ENCODE measurements at places on chromosomes 1 and 21.

DNA sequence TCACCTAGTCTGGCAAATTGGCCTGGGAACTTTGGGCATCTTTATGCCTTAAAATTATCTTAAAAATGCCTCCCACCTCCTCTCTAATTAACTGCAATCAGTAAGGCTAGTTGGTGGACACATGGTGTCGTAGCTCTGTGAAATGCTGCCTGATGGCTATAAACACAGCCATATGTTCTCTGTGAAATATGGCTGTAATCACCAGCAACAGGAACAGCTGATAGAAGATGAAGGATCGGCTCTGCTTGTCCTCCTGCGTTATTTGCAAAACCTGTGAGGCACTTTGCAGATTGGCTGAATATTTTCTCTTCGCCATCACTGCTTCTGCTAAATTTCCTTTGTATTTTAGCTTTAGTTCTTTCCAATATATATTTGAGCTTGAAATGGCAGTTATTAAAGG lies 419.6 kb downstream of the RWDD3 start:
- DNase-seq, result no peak

GRCh38 chr1:192758492-192758891 lies 50.3 kb upstream of the RGS2 start:
- DNase-seq, result no peak

DNA sequence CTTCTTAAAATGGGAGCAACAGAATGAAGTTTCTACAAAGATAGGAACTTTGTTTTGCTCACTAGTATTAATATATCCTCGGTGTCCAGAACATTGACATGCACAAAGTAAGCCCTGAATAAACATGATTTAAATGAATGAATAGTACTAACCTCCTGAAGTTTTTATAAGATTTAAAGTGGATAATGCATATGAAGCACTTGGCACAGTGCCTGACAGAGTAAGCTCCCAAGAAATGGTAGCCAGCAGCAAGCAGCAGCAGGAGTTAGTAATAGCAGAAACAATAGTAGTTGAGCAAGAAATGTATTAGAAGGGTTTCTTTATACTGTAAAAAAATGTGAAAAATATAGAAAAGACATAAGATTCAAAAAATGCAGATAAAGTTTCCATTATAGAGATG lies 258.1 kb upstream of the C1orf87 start:
- no peak for DNase-seq

DNA sequence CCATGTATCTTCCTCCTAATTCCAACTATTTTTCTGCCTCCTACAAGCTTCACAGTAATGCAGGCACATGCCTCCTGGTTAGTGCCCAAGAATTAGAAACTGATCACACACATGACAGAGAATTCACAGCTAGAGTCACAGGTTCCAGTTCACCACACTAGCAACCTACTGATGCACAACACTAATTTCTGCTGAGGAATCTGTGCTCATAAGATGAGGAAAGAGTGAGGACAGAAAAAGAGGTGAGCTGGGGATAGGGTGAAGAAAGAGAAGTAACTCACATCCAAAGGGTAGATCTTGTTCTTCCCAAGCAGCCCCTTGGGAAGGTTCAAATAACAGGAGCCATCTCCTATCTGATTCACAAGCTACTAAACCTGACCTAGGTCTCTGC lies 61.3 kb downstream of the PUM1 start:
- DNase-seq, result no peak

- DNase-seq, result no peak
These were observed 18.3 kb downstream of the ROR1 start for GRCh38 chr1:63792152-63792551.

DNA sequence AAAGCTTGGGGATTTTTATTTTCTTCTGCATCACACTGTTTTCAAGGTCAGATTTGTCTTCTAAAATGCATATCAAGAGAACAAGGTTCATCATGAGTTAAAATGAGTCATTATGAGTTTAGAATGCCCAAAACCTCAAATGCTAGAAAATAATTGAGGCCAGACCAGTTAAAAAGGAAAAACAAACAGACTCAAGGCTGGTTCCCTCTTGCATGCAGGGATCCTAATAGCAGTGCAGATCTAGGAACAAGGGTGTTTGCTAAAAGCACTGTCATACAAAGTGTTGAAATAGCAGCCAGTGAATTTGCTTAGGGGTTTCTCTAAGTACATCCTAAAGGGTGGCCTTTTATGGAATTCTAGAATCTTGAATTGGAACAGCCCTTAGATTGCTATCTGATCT lies 15.3 kb downstream of the BEND5 start:
- DNase-seq, result no peak

GRCh38 chr1:119112791-119113190 lies 27.7 kb downstream of the WARS2 start:
- no peak for DNase-seq

DNA sequence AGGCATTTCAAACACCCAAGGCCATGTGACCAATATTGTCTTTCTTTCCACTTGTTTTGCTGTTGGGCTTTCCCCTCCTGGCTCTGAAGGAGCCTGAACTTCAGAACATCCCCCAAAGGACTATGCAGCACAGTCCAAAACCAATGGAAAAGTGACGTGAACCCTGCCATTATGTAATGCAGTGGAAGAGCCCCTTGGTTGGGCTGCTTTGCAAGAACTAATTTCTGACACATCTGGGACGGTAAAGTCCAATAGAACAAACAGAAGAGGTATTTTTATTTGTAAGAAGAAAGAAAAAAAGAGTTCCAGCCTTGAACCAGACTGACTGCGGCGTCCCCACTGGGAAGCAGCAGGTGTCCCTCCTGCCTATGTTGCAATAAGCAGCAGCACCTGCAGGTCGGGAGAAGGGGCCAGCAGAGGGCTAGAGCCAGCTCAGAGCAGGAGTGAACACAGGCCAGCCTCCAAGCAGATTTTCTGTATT lies 116.7 kb downstream of the CDC7 start:
- no peak for DNase-seq

DNA sequence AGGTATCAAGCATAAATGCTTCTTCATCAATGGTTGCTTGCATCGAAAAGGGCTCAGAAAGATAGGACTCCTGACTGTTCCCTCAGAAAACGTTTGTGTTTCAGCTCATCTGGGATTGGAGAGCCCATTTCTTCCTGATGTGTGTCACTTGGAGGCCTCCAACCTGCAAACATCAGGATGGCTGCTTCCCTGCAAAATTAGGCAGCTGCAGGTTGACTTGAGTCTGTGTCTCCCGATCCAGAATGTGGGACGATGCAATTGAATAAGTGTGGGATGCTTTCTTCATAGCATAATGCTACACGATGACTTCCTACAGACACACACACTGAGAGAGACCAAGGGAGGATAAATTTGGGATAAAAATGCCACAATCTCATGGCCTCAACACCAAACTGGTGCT lies 42.2 kb downstream of the OLIG1 start:
- no peak for DNase-seq

GRCh38 chr1:164780863-164781262 lies 221.9 kb downstream of the PBX1 start:
- DNase-seq, result no peak

GRCh38 chr1:111660204-111661150 lies 40.9 kb downstream of the RAP1A start:
- DNase-seq, result no peak

- no peak for DNase-seq
These were observed 98.6 kb downstream of the ENAH start for GRCh38 chr1:225554216-225554812.

DNA sequence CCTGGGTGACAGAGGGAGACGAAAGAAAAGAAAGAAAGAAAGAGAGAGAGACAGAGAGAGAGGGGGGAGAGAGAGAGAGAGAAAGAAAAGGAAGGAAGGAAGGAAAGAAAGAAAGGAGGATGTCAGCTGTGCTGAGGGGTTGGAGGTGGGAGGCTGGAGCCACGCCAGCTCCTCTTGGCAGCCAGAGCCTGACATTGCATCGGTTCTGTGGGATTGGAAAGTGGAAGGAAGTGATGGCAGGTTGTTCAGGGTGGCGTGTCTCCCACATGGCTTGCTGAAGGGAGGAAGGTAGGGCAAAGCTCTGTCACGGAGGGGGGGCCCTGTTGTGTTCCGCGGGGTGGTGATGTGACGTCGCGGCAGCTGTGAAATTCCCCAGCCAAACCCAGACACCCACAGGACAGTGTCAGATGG lies 30.7 kb downstream of the EIF2D start:
- DNase-seq, result no peak

GRCh38 chr1:22662318-22662717 lies 9.3 kb downstream of the C1QB start:
- no peak for DNase-seq

Measured in 8988T (cell line).